ENCODE measurements at places on chromosomes 5 and 9. TPM values are rescaled to one million over a fixed set of nuclear protein-coding genes. Genes with fewer than 3 reads are reported as not detected.
A peak's percentile ranks its signal among the peaks of the same experiment; 100 is the strongest.

GRCh38 chr5:24589566-24589965 lies 55.2 kb downstream of the CDH10 start:
- no peak for DNase-seq

GRCh38 chr9:130940693-130941576 lies 1.9 kb upstream of the FIBCD1 start:
- peak; percentile 86 for DNase-seq

DNA sequence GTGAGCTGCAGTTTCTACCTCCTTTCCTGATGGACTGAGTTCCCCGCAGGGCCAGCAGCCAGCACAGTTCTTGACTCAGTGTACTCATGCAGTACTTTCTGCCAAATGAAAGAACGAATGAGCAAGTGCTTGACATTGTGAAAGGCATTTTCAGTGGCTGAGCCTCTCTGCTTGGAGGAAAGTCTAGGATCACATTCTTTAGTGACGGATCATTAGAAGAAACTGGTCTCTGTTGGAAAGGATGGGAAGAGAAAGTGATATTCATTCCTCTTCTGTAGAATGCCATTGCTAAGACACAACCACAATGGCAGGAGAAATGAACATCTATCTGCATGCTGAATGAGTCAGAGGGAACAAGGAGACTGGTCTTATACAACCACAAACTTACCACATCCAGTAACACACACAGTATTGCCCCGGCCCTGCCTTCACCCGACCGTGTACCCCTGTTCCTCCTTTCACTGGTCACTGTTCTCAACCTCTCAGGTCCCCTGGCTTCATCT lies 206.9 kb downstream of the CRB2 start:
- DNase-seq = peak; percentile 85

DNA sequence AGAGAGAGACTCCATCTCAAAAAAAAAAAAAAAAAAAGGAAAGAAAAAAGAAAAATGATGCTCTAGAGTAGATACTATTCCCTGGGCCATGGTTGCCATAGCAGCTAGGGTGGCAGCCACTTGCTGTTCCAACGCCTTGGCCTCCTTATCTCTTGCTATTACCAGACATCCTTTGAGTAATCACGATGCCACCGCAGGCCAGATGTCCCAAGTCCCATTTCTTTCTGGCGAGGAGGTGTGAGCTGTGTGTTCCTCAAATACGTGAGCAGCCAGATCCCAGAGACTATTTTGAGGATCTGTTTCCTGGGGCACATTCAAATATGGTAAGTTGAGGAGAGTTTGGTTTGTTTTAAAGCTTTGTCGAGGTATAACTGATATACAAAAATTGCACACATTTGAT lies 23.4 kb upstream of the GFPT2 start:
- DNase-seq = no peak

GRCh38 chr5:64149268-64149667 lies 16.4 kb upstream of the RNF180 start:
- DNase-seq = no peak

- no peak for DNase-seq
Observed at GRCh38 chr9:75150512-75150911, 62.2 kb downstream of the OSTF1 start.

DNA sequence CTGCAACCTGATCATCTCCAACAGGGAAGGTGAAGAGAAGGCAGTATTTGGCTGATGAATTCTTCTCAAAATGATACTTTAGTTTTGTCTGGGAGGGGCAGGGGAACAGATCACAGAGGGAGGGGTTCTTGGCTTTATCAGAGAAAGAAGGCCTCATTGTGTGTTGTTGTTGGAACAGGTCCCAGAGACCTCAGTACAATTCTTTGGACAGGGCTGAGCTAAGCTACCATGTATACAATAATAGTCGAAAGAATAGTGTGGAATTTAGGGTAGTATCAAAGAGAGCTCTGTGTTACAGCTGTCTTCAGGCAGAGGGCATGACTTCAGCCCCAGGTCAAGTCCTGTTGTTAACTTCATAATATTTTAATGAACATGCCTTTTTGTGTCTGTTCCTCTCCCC lies 39.9 kb downstream of the ARHGAP26 start:
- no peak for DNase-seq

- DNase-seq = no peak
Observed at GRCh38 chr9:24218656-24219055, 327.0 kb downstream of the IZUMO3 start.

GRCh38 chr5:1118231-1118698 lies 6.4 kb upstream of the SLC12A7 start:
- no peak for DNase-seq

DNA sequence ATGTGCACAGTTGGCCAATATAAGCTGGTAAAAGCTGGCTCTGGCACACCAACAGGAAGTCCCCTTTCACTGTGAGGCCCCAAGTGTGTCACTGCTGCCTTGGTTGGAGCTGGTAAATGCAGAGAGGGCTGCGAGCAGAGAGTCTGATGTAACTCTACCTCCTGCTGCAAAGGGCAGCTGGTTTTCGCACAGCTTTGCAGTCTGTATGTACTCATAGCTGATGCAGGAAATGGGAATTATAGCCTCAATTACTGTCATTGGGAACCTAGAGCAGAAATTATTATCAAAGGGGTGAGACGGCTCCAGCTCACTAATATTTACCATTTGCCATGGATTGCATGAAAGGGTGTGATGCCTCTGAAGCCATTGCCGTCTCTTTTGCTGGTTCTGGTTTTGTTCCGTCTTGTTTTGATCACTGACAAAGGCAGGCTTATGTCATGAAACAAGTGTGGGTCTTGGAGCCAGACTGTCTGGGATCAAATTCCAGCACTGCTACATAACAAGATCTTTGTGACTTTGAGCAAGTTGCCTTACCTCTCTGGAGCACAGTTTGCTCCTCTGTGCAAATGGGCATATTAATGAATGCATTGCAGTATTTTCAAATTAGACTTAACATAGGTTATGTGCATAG lies 124.3 kb upstream of the SLC25A48 start:
- DNase-seq = no peak

- no peak for DNase-seq
Observed at GRCh38 chr5:94745786-94746730, 127.6 kb downstream of the SLF1 start.

GRCh38 chr5:170441393-170441784 lies 52.2 kb upstream of the KCNMB1 start:
- no peak for DNase-seq

DNA sequence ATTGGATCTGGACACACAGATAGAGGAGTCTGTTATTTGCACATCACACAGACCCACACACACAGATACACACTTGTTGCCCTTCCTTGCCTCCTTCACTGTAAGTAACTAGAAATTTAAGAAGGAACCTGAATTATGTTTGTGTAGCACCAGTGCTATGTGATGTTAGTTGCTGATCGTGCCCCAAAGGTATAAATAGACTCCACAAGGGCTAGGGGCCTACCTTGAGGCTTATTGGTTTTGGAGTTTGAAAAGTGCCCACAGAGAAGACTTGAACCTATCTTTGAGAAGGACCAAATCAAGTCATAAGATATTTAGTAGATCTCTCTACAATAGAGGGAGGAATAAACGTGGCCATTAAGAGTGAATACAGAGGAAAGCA lies 8.8 kb upstream of the TGFBI start:
- no peak for DNase-seq

GRCh38 chr5:43514471-43514815 lies 505 bp downstream of the C5orf34 start:
- no peak for DNase-seq

DNA sequence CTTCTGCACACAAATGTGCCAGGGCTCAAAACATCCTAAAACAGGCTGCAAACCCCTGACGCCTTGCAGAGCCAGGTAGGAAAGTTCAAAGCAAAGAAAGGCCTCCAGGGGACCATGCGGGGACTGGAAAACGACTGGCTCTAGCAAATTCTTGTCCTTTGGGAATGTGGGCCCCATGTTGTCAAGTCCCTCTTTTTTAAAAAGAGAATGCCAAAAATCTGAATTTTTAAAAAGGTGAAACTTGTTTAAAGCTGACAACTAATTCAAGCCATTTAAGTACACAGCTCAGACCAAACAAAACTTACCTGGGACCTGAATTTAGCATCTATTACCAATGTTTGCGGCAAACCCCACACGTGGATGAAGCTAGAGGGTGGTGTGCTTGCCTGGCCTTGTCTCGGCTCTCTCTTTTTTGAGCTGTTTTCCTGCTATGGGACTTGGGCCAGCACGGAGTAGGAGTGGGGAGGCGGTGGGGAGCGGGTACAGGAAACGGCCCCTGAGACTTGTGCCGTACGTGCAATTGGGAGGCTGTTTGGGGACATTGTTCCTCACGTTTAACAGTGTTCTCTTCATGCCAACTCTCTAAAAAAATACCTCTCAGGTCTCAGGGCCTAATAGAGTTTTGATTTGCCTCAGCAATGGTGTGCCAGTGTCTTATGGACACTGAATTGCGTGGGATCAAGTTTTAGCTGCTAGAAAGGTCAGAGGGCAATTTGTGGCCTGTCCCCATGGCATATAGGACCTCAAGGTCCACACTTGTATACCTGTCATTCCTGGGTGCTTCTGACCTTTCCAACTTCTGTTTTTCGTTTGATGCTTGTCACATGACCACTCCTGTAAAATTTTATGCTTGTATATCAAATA lies 15.1 kb upstream of the PHF19 start:
- no peak for DNase-seq

DNA sequence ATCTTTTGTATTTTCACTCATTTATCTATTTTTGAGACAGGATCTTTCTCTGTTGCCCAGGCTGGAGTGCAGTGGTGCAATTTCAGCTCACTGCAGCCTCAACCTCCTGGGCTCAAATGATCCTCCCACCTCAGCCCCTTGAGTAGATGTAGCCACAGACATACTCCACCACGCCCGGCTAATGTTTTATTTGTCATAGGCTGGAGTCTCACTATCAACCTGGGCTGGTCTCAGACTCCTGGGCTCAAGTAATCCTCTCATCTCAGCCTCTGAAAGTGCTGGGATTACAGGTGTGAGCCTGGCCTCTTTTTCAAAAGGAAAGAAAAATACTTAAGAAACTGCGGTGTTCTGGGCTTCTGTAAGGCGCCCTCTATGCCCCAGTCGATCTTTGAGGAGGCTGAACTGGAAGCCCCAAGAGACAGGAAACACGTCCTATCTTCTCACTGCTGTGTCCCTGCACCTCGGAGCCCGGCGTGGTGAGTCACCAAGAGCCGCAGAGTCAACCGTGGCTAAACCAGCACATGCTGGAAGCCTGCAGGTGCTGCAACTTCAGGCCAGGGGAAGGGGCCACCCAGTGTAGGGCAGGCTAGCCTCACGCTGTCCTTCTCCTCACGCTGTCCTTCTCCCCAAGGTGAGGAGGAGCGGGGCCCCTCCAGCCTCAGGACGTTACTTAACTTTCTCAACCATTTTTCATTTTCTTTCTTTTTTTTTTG lies 15.2 kb upstream of the LHX3 start:
- DNase-seq = no peak

DNA sequence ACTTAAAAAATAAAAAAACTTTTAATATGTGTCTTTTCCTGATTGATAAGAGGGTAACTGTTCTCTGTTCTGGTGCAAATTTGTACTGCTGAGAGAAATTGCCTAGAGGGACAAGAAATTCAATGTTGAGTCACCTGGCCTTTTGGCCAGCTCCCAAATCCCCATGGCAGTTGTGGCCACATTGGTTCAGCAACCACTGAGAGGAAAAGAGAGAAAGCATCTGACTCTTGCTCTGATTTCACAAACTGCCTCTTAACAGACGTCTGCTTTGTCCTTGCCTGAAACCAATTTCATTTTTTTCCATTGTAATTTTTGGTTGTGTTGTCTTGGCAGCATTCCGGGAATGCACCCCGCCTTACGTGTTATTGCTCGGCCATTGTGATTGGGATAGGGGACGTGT lies 42.4 kb downstream of the NTRK2 start:
- no peak for DNase-seq

The SH3RF2 gene
- total RNA-seq = 4.5 TPM

The DIPK1B gene
- 8.3 TPM for total RNA-seq

The FAM81B gene
- total RNA-seq = not detected
